ENCODE measurements at places on chromosomes 5 and 9.
A peak's percentile ranks its signal among the peaks of the same experiment; 100 is the strongest.

GRCh38 chr5:133034064-133034463, 7.7 kb upstream of the ZCCHC10 start:
- no peaks in the 10 kb centered on the region for H3K27me3 ChIP-seq
- no peak for DNase-seq
- no peaks in the 10 kb centered on the region for H3K36me3 ChIP-seq
- peaks cover 78% of the 10 kb centered on the region for H3K4me1 ChIP-seq

- peaks cover 4% of the 10 kb centered on the region for H3K27me3 ChIP-seq
- no peak overlapping the region for H3K27ac ChIP-seq
- H3K4me3 ChIP-seq: no peak overlapping the region
- no peaks in the 10 kb centered on the region for H3K36me3 ChIP-seq
- peak; percentile 20 for DNase-seq
These were observed 7.3 kb upstream of the FOXB2 start for GRCh38 chr9:77011973-77012821.

GRCh38 chr5:71455427-71456361, at the start of gene BDP1:
Gene BDP1 (plus strand): TSS chr5:71455651. CDS start chr5:71455878, 227 bp downstream.
- H3K4me3 ChIP-seq: peak within 1 kb of the TSS; percentile 82
- peak; percentile 86 for DNase-seq
- H3K36me3 ChIP-seq: peaks cover 6% of the 10 kb centered on the region
- peak within 1 kb of the TSS; percentile 81 for H3K27ac ChIP-seq
- no peaks in the 10 kb centered on the region for H3K27me3 ChIP-seq

DNA sequence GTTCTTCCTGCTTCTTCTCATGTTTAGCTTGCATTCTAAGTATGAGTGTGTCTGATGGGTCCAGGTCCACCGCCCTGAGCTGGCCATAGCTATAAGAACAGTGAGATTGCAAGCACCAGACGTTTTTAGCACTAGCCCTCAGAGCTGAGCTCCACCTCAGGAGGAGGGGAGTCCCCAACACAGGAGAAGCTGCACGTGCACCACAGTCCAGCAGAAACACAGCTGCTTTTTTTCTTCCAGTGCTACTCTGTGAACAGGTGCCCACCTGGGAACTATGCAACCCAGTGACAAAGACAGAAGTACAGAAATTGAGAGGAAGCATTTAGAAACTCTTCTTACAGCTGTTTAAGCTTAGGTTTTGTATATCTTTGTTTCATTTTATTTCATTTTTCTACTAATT, 299.4 kb downstream of the MARCHF11 start:
- no peak for DNase-seq
- no peaks in the 10 kb centered on the region for H3K36me3 ChIP-seq
- no peaks in the 10 kb centered on the region for H3K27me3 ChIP-seq
- no peaks in the 10 kb centered on the region for H3K4me1 ChIP-seq
- H3K27ac ChIP-seq: no peak overlapping the region
- no peak overlapping the region for H3K4me3 ChIP-seq

DNA sequence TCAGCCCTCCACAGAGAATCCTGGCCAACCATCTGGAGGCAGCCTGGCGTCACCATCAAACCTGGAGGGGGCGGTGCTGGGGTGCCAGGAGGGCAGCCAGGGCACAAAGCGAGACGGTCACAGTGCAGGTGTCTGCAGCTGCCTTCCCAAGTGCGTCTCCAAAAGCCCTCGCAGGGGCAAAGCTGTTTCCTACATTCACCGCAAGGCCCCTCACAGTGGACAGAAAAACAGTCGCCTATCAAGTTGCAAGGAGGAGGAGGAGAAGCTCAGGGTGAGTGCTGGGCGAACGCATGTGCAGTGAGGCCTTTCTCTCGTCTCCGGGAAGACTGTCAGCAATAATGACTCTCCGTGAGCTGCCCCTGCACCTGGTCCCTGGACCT, 18.0 kb upstream of the LHX3 start:
- H3K27ac ChIP-seq: no peak overlapping the region
- peaks cover 44% of the 10 kb centered on the region for H3K36me3 ChIP-seq
- H3K4me1 ChIP-seq: no peaks in the 10 kb centered on the region
- DNase-seq: no peak

DNA sequence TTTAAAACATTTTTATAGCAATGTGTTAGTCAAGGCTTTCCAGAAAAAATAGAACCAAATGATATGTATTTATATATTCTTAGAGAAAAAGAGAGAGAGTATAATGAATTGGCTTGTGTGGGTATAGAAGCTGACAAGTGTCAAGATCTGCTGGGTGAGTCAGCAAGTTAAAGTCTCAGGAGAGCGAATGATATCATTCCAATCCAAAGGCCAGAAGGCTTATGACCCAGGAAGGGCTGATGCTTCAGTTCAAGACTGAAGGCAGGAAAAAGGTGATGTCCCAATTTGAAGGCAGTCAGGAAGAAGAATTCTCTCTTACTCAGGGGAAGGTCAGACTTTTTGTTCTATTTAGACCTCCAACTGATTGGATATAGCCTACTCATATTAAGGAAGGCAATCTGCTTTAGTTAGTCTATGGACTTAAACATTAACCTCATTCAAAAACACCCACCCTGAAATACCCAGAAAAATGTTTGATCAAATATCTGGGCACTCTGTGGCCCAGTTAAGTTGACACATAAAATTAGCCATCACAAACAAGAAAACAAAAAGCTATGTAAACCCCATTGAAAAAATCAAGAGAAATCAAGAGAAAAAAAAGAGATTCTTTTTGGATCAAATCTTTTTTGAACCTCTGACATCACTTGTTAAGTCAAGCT, 189.6 kb downstream of the PIK3R1 start:
- H3K36me3 ChIP-seq: no peaks in the 10 kb centered on the region
- H3K27ac ChIP-seq: no peak overlapping the region
- peaks cover 10% of the 10 kb centered on the region for H3K4me1 ChIP-seq
- no peak overlapping the region for H3K4me3 ChIP-seq
- H3K27me3 ChIP-seq: no peaks in the 10 kb centered on the region

DNA sequence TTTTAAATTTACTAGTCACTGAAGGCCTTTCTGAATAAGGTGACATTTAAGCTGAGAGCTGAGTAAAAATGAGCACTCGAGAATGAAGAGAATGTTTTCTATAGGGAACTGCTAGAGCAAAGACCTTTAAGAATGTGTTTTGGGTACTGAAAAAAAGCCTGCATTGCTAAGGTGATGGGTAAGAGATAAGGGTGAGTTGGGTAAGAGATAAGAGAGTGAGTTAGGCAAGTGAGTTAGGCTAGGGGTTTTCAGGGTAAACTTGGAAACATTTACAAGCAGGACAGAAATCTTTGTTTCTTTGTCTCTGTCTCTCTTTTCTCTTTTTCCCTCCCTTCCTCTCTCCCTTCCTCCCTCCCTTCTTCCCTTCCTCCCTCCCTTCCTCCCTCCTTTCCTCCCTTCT, 5.6 kb downstream of the RAD23B start:
- H3K4me1 ChIP-seq: peaks cover 79% of the 10 kb centered on the region
- no peak overlapping the region for H3K4me3 ChIP-seq
- no peak overlapping the region for H3K27ac ChIP-seq
- no peak for DNase-seq
- no peaks in the 10 kb centered on the region for H3K36me3 ChIP-seq
- no peaks in the 10 kb centered on the region for H3K27me3 ChIP-seq

GRCh38 chr9:36765077-36765390, 192.3 kb downstream of the MELK start:
- no peaks in the 10 kb centered on the region for H3K36me3 ChIP-seq
- no peak overlapping the region for H3K27ac ChIP-seq
- peaks cover 19% of the 10 kb centered on the region for H3K4me1 ChIP-seq
- no peak overlapping the region for H3K4me3 ChIP-seq
- H3K27me3 ChIP-seq: no peaks in the 10 kb centered on the region
- DNase-seq: no peak

DNA sequence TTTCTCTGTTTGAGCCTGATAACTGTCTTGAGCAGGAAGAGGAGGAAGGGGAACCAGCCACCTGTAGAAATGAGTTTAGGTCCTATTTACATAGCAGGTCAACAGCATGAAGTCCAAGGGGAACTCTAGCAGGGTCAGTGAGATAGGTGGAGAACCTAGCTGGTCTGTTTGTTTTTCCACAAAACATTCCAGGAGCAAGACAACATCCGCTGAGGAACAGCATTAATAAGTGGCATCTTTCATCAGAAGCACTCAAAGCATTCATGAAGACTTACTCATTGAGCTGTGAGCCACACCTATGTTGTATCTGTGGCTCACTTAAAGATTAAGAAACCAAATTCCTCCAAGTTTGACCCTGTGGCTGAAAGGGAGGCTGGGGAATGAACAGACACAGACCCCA, 115.9 kb downstream of the ACTBL2 start:
- peak; percentile 77 for DNase-seq
- no peak overlapping the region for H3K4me3 ChIP-seq
- no peaks in the 10 kb centered on the region for H3K27me3 ChIP-seq
- H3K36me3 ChIP-seq: no peaks in the 10 kb centered on the region
- H3K27ac ChIP-seq: no peak overlapping the region
- peaks cover 19% of the 10 kb centered on the region for H3K4me1 ChIP-seq

GRCh38 chr5:132498152-132498551, 7.6 kb upstream of the IRF1 start:
- H3K27me3 ChIP-seq: no peaks in the 10 kb centered on the region
- H3K4me3 ChIP-seq: no peak overlapping the region
- H3K27ac ChIP-seq: no peak overlapping the region
- H3K36me3 ChIP-seq: no peaks in the 10 kb centered on the region
- peaks cover 76% of the 10 kb centered on the region for H3K4me1 ChIP-seq

DNA sequence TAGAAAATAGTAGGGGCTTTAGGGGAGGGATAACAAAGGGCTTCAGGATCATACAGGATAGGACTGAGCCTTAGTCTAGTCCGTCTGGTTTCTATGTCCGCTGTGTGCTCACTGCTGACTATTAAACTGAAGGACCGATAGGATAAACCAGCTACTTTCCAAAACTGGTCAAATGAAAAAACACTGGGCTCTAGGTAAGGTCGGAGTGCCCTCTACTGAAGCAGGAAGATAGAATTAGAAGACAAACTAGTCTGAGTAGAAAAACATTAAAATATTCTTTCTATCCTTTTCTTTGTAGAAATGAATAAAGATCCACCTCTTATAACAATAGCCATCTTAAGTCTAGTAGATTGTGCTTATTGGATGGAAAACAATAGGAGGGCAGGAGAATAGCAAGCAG, 133.6 kb downstream of the CEMIP2 start:
- H3K4me1 ChIP-seq: peaks cover 48% of the 10 kb centered on the region
- no peaks in the 10 kb centered on the region for H3K27me3 ChIP-seq
- H3K36me3 ChIP-seq: no peaks in the 10 kb centered on the region
- H3K27ac ChIP-seq: no peak overlapping the region
- DNase-seq: no peak

GRCh38 chr9:114021578-114021977, 56.5 kb downstream of the AMBP start:
- no peak for DNase-seq
- H3K4me1 ChIP-seq: no peaks in the 10 kb centered on the region
- H3K27me3 ChIP-seq: peaks cover 6% of the 10 kb centered on the region
- no peak overlapping the region for H3K27ac ChIP-seq
- no peaks in the 10 kb centered on the region for H3K36me3 ChIP-seq

DNA sequence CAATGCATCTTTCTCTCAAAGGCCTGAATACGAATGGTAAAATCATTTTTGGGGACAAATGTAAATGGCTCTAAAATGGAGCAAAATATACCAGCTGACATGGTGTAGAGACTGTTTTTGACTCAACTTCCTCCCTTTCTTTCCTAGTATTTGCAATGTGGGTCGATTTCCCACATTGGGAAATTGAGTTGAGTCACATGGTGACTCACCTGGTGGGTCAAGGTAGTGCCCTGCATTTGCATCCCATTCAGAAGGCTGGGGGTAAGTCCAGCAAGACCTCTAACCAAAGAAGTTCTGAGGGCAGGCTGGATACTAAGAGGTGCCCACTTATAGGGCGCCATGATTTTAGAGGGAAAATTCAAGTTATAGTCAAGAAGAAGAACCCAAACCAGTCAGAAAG, 179.6 kb upstream of the MPDZ start:
- H3K36me3 ChIP-seq: no peaks in the 10 kb centered on the region
- H3K4me3 ChIP-seq: no peak overlapping the region
- H3K27me3 ChIP-seq: no peaks in the 10 kb centered on the region
- no peaks in the 10 kb centered on the region for H3K4me1 ChIP-seq
- H3K27ac ChIP-seq: no peak overlapping the region
- DNase-seq: no peak

- H3K27ac ChIP-seq: no peak overlapping the region
- H3K27me3 ChIP-seq: no peaks in the 10 kb centered on the region
- no peaks in the 10 kb centered on the region for H3K4me1 ChIP-seq
- no peak for DNase-seq
- H3K4me3 ChIP-seq: no peak overlapping the region
These were observed 182.3 kb downstream of the SPATA31D1 start for GRCh38 chr9:82170866-82171265.

GRCh38 chr9:128027705-128028104, 39.4 kb downstream of the NAIF1 start:
- no peak overlapping the region for H3K4me3 ChIP-seq
- peaks cover 2% of the 10 kb centered on the region for H3K27me3 ChIP-seq
- no peak for DNase-seq
- peaks cover 38% of the 10 kb centered on the region for H3K4me1 ChIP-seq

DNA sequence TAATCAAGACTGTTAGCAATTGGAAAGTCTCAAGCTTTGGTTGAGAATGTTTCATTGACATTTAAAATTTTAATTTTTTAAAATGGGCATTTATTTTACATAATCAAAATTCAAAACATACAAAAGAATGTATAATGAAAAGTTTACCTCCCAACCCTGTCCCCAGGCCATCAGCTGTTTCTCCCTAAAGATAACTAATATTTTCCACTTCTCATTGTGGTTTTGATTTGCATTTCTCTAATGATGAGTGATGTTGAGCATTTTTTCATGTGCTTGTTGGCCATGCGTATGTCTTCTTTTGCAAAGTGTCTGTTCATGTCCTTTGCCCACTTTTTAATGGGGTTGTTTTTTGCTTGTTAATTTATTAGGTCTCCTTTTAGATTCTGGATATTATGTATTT, 11.4 kb upstream of the MACIR start:
- DNase-seq: no peak
- no peak overlapping the region for H3K4me3 ChIP-seq
- no peaks in the 10 kb centered on the region for H3K4me1 ChIP-seq
- H3K36me3 ChIP-seq: no peaks in the 10 kb centered on the region
- no peak overlapping the region for H3K27ac ChIP-seq
- H3K27me3 ChIP-seq: no peaks in the 10 kb centered on the region

DNA sequence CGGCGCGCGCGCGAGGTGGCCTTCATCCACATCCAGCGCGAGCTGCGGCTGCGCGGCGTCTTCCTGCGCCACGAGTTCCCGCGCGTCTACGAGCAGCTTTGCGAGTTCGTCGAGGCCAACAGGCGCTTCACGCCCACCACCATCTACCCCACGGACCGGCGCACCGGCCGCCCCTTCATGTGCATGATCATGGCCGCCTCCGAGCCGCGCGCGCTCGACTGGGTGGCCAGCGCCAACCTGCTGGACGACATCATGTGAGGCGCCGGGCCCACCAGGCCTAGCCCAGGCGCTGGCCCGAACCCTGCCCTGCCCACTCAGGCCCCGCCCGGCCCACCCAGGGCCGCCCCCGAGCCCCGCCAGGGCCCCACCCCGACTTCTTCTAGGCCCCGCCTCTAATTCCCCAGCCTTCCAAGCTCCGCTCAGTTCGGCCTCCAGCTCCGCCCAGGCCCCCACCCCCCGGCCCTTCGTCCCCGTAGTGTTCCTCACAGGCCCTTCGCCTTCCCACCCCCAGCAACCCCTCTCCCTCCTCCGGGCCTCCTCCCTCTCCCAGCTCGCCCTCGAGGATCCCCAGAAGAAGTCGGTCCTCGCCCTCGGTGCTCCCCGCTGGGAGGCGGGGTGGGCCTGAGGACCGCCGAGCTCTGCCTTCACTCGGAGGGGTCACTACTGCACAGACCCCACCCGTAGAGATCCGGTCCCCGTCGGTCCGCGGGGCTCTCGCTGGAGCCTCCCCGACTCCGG, 2.0 kb upstream of the PHPT1 start:
- no peaks in the 10 kb centered on the region for H3K27me3 ChIP-seq
- H3K4me1 ChIP-seq: peaks cover 35% of the 10 kb centered on the region
- H3K4me3 ChIP-seq: peak overlapping the region; percentile 98
- peak overlapping the region; percentile 91 for H3K27ac ChIP-seq
- DNase-seq: peak; percentile 53

Measured in HepG2 (cell line).